ENCODE measurements at places on chromosomes 7 and 10.

DNA sequence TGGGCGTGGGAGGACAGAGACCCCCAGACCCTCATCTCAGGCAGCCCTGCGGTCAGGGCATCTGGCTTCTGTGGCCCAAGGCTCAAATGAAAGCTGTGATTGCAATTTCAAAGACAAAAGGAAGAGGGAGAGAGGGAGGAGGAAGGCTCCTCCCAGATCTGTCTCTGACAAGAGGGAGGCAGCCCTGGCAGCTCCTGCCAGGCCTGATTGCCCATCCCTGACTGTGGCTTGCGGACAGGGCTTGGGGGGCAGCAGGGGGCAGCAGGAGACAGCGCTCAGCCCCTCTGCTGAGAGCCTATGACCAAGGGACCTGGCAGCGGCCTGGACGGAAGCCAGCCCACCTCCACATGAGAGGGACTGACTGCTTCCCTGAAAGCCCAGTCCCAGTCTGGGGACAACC is 91.8 kb downstream of the PTPRN2 start:
- DNase-seq: no peak

DNA sequence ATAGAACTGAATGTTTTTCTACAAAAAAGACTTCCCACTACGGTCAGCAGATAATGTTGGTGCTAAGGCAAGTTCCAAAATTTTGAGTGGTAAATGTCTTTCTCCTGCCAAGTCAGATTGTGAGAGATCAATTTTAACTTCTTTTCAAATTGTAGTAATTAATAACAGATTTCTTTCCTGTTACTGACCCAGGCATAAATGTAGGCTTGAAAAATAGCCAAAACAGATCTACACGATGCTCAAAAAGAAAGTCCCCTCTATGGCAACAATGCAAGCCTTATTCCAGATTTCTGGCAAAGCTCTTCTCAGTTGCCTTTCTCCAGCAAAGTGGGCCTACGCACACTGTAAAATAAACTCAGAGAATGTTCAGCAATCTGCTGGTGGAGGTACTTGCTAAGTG is 641.0 kb upstream of the NRP1 start:
- no peak for DNase-seq

GRCh38 chr7:12567015-12567414 is 3.5 kb upstream of the SCIN start:
- no peak for DNase-seq

DNA sequence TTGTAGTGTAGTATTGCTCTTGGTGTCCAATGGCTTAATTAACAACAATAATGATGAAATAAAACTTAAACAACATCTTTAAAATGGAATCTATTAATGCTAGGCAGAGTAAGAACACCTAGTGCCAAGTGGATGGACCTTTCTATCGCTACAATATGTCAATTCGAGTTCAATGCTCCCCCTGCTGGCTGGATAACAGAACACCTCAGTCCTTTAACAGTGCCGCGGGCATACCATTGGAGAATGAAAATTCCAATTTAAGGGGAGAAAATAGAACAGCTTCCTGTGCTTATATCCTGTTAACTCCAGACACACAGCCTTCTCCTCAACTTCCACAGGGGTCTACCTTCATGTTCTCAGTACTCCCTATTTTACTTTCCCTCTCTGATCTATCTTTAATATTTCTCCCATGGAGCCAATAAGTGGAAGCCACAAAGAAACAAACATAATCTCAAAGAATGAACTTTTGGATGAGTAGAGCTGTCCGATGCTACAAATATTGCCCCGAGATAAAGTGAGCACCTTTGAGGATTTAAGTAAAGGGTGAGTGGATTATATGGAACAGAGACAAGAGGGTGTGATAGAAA is 41.4 kb downstream of the COL1A2 start:
- DNase-seq: peak; percentile 63

GRCh38 chr10:19212590-19212989 is 164.0 kb downstream of the MALRD1 start:
- no peak for DNase-seq

DNA sequence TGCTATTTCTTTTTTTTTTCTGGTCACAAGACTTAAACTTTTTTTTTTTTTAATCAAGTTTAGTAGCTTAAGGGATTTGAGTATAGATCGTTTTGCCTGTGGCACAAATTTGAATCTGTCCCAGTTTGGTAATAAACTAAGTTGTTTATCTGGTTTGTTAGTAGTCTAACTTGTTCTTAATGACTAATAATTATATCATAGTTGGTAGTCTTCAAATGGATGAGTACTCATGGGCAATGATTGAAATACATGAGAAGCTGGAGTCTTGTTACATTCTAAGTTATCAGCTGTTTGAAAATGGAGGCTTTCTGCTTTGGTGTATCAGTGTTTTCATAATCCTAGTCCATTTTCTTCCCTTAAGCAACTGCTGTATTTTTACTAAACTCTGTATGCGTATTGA is 12.3 kb downstream of the BTAF1 start:
- no peak for DNase-seq
